ENCODE measurements at places on chromosomes 13 and 19.

- DNase-seq, result no peak
Observed at GRCh38 chr19:39563408-39563807, 23.4 kb upstream of the EID2 start.

DNA sequence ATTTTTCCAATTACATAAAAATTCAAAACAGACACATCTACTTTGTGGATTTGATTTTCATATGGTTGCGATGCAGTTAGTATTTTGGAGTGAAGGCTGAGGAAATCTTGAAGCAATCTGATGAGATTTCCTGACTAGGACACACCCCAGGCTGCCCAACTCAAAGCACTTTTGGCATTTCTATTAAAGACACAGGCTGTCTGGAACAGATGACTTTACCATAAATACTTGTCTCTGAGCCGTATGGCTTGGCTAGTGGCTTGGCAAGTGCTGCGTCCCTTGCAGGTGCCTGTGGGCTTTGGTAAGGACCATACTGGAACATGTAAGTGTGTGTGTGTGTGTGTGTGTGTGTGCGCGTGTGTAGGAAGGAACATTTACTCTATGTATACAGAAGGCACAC is 218.8 kb downstream of the FGF9 start:
- DNase-seq, result no peak

DNA sequence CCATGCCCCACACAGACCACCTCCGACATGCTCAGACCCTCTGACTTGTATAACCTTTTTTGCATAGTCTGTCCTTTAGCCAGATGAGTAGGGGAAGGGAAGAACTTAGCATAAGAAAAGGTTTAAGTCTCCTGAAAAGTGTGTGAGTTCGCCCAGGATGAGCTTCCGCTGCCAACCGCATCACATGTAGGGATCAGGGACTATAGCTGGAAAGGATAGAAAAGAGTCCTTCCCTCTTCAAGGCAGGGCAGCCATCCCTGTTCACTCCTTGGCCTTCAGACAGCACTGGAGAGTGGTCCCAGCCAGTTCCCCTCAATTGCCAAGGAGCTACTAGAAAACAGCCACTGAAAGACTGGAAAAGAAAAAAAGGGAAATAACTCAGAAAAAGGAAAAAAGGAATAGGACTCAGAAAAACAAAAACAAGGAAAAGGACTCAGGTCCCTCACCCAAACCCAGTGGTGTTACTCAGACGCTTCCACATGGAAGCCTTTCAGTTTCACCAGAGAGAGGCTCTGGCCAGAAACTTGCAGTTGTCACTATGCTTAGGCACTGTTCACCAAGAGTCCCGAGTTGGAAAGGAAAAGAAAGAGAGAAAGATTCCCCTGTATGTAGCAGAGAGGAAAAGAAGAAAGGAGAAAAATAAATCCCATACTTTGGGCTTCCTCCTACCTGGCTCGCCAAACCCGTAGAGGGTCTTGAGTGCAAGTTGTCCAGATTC is 5.6 kb upstream of the TM9SF2 start:
- no peak for DNase-seq

GRCh38 chr13:101289764-101290163 is 126.5 kb downstream of the NALCN start:
- no peak for DNase-seq

- no peak for DNase-seq
Observed at GRCh38 chr13:111183087-111183645, 68.1 kb downstream of the ARHGEF7 start.

GRCh38 chr13:106772006-106772601 is 204.2 kb upstream of the ARGLU1 start:
- DNase-seq, result no peak

- peak; percentile 92 for DNase-seq
Observed at GRCh38 chr13:24982333-24982999, 113.5 kb upstream of the PABPC3 start.

- no peak for DNase-seq
Observed at GRCh38 chr13:111577208-111577828, 256.9 kb downstream of the TEX29 start.

GRCh38 chr19:18002347-18002850 is 5.6 kb upstream of the ARRDC2 start:
- no peak for DNase-seq

DNA sequence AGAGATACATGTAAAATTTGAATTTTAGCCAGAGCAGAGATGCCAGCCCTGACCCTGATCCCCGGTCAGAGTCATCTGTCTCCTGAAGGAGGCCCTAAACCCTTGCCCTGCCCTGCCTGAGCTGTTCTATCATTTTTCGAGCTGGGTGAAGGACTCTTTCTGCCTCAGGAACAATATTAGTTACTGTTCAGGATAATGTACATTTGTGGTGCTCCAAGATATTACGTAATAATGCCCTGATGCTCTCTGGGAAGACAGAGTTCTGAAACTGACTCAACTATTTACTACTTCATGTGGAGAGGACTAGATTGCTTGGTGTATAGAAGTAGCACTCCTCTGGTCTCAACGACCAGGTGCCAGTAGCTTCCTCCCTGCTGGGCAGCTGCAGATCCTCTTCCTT is 37.9 kb upstream of the UBL3 start:
- no peak for DNase-seq

GRCh38 chr13:61095885-61096284 is 319.8 kb downstream of the PCDH20 start:
- DNase-seq, result no peak

- no peak for DNase-seq
Observed at GRCh38 chr13:36509369-36509768, 77.1 kb downstream of the CCNA1 start.

- no peak for DNase-seq
Observed at GRCh38 chr19:435707-436412, 25.0 kb downstream of the SHC2 start.

DNA sequence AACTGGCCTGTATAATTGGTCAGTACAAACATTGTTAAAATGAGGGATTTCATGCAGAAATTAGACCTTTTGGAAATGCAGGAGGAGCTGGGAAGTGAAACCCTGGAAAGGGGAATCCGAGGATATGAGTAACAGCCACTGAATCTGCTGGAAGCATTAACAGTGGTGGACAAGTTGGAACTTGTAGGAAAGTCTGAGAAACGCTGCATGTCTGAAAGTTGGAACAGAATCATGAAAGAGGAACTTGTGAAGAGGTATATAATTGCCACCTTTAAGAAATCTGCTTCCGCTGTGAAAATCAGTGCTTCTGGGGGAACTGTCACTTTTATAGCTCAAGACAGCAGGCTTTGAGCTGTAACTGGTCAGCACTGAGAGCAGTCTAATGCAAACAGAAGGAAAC is 716.5 kb upstream of the PRR20A start:
- no peak for DNase-seq

GRCh38 chr13:113791226-113791625 is 32.2 kb downstream of the TMEM255B start:
- no peak for DNase-seq

DNA sequence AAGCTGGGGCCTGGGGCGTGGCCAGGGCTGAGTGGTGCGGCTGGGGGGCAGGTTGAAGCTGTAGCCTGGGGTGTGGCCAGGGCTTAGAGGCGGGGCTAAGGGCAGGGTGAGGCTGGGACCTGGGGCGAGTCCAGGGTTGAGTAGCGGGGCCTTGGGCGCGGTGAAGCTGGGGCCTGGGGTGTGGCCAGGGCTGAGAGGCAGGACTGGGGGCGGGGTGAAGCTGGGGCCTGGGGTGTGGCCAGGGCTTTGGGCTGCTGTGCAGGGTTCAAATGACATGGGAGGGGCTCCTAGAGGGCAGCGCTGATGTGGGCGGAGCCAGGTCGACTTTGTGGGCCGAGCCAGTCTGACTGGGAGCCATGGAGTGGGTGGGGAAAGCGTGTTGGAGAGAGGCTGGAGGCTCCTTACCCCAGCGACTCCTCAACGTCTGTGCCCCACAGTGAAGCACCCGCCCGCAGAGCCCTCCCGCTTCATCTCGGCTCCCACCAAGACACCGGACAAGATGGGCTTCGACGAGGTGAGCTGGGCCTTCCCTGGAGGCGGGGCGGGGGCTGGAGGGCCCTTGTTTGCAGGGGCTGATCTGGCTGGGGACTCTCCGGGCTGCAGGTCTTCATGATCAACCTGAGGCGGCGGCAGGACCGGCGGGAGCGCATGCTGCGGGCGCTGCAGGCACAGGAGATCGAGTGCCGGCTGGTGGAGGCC is 21.5 kb downstream of the COLGALT1 start:
- DNase-seq, result peak; percentile 78

DNA sequence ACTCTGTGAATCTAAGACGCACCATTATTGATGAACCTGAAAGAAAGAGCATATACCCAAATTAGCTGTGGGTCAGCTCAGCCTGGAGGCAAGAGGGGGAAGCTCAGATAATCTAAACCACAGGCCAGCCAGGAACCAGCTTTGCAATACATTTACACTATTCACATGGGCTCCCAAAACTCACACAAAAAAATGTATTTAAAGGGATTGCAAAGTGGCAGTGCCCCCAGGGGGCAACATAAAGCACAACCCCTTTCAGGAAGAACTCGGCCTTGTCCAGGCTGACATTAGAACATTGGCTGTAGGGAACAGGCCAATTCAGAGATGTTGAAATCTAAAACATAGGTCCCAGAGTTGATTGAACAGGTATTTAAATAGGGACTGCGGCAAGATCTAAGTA is 3.2 kb upstream of the PROZ start:
- DNase-seq, result no peak

GRCh38 chr19:38277969-38278680 is 13.8 kb downstream of the SPINT2 start:
- DNase-seq, result no peak

- DNase-seq, result no peak
Observed at GRCh38 chr13:92896842-92897241, 329.8 kb upstream of the GPC6 start.

DNA sequence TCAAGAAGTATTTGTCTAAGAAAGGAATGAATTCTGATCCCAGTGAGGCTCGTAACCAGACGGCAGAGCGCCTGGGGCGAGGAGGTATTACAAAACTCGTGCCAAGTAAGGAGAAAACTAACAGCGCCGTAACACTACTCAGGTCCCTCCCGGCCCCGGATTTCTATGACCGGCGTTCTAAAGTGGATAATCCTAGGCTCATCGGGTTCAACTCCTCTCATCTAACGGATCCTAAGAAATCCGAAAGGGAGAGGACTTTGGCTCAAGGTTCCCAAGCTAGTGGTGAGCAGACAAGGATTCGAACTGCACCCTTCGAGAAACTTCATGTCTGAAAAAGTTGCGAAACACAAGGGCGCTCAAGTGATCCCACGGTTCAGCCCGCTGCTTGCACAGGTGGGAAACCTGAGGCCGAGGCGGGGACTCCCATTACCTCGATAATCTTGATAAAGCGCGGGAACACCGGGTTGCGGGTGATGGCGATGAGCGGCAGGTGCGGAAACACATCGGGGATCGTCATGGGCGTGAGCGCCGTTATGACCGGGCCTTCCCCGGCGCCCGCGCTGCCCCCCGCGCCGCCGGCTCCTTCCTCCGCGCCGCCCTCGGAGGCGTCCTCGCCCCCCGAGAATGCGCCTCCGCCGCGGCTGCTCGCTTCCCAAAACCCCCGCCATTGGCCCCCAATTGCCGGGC is 529 bp downstream of the LONP1 start:
- no peak for DNase-seq

GRCh38 chr19:49473868-49474541 is at the start of gene FLT3LG:
FLT3LG (plus strand) TSS chr19:49474215; CDS start chr19:49474640, 425 bp downstream.
- DNase-seq, result no peak

GRCh38 chr19:56866538-56866937 is 26.0 kb upstream of the PEG3 start:
- DNase-seq, result no peak

GRCh38 chr13:69243366-69243765 is 864.3 kb upstream of the ATXN8OS start:
- no peak for DNase-seq

DNA sequence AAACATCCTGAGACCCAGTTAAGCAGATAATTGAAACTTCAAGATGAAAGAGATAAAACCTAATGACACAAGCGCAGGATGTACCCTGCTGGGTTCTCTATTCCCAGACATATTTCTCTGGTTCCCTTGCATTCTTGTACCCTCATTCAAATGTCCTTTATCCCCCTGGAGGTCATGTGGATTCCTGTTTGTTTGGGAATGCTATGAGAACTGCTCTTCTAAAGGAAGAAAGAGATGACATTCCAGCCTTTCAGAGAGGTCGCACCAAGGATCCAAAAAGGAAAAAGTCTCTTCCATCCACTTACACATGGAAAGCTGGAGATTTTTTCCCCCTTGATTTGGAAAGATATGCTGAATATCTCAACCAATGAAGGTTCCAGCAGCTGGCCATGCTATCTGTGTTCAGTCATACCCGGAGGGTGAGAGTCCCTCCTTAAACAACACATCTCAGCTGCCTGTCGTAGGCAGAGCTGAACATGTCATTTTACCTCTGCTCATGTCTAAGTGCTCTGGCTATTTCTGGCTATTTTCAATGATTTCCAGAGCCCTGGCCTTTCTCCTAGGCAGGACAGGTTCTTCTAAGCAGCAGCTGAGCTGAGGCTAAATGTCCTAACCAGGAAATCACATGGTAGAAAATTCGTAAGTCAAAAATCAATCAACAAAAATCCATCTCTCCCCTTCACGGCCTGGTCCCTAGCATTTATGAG is 52.5 kb downstream of the C13orf42 start:
- no peak for DNase-seq

- no peak for DNase-seq
Observed at GRCh38 chr19:14078411-14078810, 5.8 kb downstream of the MISP3 start.

- no peak for DNase-seq
Observed at GRCh38 chr13:29889111-29889510, 38.7 kb upstream of the UBL3 start.

DNA sequence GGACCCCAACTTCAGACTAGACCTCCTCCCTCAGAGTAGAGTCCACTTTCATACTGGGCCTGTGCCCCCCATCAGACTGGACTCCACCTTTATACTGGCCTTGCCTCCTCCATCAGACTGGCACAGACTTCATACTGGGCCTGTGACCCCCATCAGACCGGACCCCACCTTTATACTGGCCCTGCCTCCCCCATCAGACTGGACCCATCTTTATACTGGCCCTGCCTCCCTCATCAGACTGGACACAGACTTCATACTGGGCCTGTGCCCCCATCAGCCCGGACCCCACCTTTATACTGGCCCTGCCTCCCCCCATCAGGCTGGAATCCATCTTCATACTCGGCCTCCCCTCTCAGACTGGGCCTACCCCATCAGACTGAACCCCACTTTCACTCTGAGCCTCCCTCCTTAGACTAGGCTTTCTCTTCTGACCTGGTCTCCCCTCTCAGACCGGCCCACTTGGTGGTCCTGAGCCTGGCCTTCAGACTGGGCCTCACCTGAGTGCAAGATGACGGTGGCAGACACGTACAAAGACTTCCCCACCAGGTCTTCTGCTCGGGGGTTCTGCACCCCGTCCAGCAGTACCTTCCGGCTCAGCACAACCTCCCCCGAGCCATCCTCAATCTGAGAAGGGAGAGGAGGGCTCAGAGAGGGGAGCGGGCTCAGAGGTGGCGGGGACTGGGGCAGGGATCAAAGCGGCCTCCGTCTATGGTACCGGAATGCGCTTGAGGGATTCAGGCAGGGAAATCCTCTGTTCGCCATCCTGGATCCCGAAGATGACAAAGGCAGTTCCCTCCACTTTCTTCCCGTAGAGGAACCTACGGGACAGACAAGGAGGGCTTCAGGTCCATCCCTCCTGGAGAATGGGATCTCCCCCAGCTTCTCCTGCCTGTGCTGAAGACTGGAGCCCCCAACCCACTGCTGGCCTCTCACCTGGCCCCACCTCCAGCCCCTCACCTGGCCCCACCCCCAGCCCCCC is 7.5 kb downstream of the C3 start:
- DNase-seq, result no peak

All from cerebellar cortex (tissue), 1 donor.